ENCODE measurements at places on chromosomes 5 and 9.

DNA sequence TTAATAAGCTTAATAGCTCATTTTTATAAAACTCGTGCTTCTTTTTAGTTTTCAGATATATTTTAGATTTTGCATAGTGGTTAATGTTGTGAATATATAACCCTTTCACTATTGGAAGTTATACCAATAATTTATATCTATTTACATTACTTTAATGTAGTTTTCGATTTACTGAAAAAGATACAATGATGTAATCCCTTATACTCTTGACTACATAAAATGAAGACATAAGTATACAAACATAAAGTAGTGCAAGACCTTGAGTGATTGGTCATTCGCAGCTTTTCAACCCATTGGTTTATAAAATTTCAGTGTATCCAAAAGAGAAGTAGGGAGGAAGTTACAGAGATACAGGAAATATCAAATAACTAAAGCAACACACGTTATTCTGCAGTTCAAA, 84.3 kb upstream of the GRHPR start:
- no peak for DNase-seq

DNA sequence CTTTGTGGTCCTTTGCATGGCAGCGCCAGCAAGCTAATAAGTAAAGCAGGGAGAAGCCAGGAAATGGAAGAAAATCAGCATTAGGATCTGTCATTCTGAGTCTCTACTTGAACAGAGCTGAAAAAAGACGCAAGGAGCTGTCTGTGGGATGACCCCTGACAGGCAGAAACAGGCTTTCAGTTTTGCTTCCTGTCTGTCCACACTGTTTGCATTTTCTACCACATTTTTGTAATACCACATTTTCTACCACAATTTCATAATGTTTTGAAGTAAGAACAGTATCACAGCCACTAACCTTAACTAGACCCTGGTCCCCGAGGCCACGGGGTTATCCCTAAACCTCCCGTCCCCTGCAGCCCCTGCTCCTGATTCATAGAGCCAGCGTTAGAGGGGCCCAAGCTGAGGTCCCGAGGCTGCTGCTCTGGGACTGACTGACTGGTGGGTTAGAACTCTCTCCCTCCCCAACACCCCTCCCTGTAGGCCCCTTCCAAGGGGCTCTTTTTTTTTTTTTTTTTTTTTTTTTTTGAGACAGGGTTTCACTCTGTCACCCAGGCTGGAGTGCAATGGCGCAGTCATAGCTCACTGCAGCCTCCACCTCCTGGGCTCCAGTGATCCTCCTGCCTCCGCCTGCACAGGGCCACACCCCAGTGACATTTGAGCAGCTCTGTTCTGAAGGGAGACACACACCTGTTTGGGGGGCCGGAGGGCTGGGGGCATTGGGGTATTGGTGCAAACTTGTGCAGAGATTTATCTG, 4.0 kb upstream of the CLIC3 start:
- no peak for DNase-seq

DNA sequence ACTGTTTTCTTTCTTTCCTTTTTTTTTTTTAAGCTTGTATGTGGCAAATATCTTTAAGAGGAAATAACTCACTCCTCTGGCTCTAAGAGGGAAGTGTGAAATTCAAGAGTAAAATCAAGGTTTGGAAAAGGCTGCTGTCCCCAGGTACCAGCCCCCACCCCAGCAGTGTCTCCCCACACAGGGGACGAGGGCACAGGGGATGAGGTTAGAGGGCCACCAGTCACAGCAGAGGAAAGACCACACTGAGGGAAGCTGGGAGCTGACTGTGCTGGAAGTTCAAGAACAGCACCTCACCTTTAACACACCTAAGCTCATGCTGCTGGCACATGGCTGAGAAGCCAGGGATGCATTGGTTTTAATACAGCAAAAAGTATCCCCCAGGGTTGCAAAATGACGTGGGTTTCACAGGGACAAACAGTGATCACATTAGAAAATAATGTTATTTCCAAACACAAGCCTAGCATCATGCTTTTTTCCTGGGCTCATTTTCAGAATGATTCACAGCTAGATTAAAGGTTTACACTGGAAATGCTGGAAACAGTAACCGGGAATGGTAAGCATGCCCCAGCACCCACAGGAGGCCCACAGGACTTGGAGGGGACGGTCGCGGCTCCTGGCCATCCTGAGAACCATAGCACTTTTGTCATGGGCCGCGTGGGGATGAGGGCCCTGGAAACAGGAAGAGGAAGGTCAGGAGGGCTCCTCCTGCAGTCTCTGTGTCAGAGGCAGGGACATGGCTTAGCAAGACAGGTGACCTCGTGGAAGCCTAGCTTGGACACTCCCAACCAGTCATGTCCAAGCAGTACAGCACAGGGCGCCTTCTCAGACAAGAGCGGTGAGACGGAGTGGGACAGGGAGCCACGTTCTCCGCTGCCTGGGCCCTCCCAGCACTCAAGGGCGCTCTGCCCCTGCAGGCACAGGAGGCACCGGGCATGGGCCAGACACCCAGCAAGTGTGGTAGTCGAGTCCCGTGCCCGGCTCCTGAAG, 6.9 kb downstream of the LPCAT1 start:
- peak; percentile 19 for DNase-seq

DNA sequence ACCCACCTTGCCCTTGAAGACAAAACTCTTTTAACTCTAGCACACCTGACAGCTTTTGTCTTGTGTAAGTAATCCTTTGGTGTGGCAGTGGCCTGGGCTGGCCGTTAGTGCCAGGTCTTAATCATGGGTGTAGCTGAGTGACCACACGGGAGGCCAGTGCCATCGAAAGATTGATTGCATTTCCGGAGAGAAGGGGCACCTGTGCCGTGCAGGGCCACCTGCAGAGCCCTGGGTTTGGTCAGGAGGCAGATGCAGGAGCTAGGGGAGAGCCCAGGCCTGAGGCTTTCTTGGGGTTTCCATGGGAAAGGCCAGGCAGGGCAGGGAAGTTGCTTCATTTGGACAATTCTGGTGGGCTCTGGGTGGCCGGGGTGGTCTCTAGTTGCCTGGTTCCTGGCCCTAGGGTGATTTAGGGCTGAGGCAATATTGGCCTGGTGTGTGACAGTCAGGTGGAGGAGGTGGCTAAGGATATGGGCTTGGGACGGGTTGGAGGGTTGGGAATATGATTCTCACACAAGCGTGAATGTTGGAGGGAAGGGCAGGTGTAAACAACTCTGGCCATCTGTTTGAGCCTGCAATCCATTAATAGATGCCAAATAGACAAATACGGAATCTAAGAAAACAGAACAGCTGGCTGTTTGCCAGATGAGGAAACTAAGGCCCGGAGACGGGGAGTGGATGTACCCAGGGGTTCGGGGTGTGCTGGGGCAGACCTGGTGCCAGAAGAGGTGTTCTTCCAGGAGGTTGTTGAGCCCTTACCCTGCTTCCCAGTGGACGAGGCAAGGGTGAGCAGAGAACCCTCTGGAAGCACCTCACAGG, 4.6 kb downstream of the DBH start:
- no peak for DNase-seq

DNA sequence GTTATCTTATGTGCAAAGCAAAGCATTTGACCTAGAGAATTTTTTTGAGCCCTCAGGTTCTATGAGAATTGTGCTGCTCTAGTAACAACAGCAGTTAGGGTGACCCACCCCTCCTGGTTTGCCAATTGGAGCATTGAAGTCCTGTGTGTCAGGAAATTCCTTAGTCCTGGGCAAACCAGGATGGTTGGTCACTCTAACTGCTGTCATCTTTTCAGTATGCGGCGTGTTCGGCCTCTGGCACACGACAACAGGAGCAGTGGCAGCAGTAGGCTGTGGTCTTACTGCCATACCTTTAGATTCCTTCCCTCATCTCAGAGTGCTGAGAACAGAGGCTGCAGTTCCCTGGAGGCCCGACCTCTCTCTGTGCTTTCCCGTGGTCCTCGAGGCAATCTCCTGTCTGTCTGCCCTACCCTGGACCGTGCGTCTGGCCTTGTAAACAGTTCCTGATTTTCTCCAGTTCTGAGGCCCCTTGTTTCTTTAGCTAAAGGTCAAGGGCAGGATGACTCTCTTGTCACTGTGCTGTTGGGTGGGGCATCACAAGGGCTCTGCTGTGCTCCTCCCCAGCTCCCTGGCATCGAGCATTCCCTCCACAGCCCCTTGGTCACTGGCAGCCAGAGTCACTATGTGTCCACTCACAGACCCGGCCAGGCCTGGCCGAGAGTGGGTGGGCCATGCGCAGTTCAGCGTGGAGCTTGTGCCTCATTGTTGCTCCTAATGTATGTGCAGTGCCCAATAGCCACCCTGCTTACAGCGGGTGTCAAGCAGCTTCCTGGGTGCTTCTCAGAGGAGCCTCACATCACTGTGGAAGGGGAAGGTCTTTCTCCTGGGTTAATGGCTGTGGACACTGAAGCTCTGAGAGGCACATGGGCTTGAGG, 18.5 kb upstream of the COL15A1 start:
- DNase-seq, result peak; percentile 14

- DNase-seq, result no peak
Measured at GRCh38 chr9:4886698-4887097, 94.0 kb downstream of the RCL1 start.

Data from femur (tissue), 1 donor.